NCI-H2029 treated with DMSO at 0.1 percent for 48 hours (cell line): ENCODE measurements at places on chromosomes 16 and 17.

DNA sequence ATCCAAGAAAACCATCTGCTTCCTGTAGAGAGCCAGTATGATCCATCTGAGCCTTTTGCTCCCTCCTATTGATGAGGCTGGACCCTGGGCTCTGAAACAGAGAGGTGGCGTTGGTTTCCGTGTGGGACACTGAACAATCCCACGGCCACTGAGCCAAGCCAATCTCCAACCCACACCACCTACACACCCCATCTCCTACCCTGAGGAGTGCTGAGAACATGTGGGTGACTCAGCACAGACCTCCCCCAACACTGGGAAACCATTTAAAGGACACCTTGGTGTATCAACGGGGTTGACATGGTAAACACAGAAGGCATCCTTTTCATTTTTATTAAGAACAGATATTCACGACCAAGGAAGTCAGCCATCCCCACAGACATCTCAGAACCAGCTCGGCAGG lies 332.1 kb downstream of the SLC39A11 start:
- DNase-seq: no peak

DNA sequence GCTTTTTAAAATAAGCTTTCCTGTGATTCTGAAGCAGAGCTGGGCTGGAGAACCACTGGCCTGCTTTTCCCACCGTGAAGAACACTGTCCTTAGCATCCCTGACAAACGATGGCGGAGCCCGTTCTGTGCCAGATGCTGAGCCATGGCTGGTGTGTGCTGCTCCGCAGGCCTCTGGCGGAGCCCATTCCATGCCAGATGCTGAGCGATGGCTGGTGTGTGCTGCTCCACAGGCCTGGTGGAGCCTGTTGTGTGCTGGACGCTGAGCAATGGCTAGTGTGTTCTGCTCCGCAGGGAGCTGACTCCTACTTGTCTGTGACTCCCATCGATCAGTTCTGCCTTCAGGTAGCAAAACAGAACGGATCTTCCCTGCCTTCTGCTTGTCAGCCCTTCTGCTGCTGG lies 4.3 kb downstream of the ENDOV start:
- no peak for DNase-seq

- DNase-seq: no peak
Observed at GRCh38 chr16:35510701-35511100, 2051.3 kb downstream of the TP53TG3F start.

- DNase-seq: no peak
Observed at GRCh38 chr16:77617996-77618395, 104.3 kb upstream of the NUDT7 start.

DNA sequence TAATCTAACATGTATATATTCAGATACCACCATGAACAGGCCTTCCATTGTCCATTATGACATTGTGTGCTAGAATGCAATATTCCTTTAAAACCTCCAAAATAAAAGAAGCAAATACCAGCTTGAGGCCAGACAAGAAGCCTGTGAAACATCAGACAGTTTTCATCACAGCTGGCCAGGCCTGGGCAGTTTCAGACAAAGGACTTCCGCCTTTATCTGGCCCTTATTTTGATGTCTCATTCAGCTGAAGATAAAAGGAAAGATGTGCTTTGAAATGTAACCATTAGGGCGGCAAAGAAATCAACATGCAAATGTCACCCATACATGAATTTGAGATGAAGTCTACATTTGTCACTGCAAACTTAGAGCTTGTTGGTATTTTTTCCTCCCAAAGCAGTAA lies 737.5 kb downstream of the KCNJ2 start:
- no peak for DNase-seq

GRCh38 chr17:45907750-45908395 lies 13.5 kb downstream of the MAPT start:
- DNase-seq: no peak

- no peak for DNase-seq
Observed at GRCh38 chr16:1019231-1020090, 37.9 kb downstream of the SOX8 start.

DNA sequence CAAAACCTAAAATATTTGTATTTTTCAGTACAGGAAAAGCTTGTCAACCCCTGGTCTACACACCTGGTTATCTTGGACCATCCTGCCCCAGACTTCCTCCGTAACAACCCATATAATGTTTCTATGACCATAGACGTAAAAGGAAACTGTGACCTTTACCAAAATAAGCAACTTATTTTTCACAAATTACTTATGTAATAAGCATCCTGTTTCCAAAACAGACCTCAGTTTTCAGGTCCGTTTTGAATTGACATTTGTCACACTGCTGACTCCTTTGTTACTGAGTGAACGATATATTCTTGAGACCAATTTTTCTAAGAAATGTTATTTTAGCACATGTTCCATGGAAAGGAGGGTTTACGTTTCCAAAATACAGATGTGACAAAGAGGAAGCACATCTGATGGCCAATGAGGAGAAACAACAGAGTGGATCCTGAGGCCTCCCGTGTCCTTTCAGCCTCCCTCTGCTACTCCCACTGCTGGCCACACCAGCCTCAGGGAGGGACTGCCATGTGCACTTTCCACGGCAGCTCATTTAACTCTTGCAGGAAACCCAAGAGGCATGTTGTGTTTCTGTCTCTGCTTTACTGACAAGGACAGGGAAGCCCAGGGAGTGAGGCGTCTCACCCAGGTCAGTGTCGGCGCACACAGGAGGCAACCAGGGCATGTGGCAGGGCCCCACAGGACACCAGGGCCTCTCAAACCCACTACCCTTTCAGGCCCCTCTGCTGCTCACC lies 20.1 kb upstream of the ALDH3A1 start:
- no peak for DNase-seq

- no peak for DNase-seq
Observed at GRCh38 chr17:78343187-78343542, 16.7 kb downstream of the SOCS3 start.

DNA sequence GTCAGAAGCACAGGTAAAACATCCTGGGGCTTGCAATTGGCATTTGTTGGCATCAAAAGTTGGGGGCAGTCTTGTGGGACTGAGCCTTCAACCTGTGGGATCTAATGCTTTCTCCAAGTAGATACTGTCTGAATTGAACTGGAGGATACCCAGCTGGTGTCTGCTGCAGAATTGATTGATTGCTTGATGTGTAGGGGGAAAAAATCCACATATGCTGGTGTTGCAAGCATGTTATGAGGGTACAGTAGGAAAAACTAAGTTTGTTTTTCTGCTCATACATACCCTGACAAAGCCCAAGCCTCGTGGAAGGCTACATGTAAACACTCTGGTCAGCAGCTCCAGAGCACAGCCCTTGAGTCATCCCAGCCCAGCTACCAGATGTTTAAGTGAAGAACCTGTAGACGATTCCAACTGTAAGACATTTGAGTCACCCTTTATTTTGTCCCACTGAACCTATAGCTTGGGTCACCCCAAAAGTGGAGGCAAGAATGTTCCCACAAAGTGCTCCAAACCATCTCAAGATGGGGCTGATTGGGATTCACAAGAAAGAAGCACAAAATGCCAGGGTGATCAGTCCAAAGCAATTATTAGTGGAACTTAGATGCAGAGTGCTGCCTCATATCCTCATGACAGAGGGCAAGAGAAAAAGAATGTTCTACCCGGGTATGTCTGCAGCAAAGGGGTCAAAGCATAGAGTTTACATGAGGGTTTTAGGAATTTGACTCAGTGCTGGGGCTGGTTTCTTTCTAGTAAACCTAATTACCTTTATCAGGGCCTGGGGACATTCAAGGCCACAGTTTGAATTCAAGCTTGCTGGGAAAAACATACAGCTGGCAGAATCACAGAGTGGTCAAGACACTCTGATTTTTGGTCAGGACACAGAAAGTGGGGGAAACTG lies 9.6 kb upstream of the APPBP2 start:
- no peak for DNase-seq

DNA sequence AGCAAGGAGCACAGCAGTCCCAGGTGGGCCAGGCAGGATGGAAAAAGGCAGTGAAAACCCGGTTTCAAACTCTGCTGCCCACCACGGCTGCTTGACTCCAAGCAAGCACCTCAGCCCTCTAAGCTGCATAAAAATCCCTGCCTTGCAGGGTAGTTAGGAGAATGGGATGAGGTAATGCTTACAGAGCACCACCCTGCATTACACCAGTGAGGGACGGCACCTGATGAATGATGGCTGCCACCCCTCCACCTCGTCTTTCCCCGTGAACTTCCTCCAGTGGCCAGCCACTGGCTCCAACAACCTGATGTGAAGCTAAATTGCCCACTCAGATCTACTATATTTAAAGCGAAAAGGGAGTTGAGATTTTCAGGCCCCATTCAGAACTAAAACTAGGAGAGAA lies 21.3 kb downstream of the MIEF2 start:
- DNase-seq: no peak

- no peak for DNase-seq
Observed at GRCh38 chr17:44137891-44138709, 3.6 kb upstream of the HROB start.
